ENCODE measurements at places on chromosomes 5 and 9. TPM values are rescaled to one million over a fixed set of nuclear protein-coding genes. Genes with fewer than 3 reads are reported as not detected.

LCN12 gene
- 28.0 TPM for polyA plus RNA-seq

C1QTNF3 gene
- polyA plus RNA-seq, result 31.1 TPM

SOX30 gene
- polyA plus RNA-seq, result 0.27 TPM

DNA sequence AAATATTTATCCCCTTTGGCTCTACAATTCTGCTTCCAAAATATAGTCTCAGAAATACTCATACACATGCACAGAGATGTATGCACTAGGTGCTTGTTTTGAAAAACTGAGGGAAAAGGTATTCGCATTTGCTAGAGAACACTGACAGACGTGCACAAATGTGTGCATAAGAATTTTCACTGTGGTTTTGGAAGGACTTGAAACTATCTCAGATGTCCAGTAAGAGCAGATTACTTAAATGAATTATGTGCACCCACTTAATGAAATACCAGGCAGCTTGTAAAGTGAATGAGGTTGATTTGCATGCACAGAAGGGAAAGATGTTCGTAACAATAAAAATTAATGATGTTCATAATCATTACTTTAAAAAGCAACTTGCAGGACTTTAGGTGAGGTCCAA lies 48.4 kb downstream of the SEC61B start:
- DNase-seq, result no peak

DNA sequence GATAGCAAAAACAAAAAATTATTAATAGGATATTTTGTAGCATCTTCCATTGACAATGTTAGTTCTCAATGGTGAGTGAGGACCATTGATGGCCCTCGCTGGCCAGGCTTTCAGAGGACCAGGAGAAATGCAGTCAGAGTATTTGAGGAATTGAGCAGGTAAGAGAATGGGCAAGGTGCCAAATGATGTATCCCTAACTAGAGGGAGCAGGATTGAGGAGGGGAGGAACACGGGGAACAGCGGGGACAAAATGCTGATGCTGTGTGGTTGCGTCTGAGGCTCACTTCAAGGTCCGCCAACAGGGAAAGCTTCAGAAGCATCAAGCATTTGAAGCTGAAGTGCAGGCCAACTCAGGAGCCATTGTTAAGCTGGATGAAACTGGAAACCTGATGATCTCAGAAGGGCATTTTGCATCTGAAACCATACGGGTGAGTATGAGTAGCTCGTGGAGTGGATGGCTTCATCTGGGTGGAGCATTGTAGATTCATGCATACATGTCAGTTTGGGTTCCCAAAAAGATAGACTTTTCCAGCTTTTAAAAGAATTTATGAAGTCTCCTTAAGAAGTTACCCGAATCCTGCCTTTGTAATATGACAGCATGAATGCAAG lies 16.2 kb downstream of the SPTAN1 start:
- DNase-seq, result no peak
